Activated B cell treated with CpG ODN at 0.5 μM for 24 hours (primary cell): ENCODE measurements at places on chromosomes 6 and 20. TPM values are rescaled to one million over a fixed set of nuclear protein-coding genes. Genes with fewer than 3 reads are reported as not detected.

PAX1 gene
- not detected in 2 replicates for total RNA-seq

DZANK1 gene
- 5.3 and 6.0 TPM in 2 replicates for total RNA-seq

PRKN gene
- 2.3 and 3.5 TPM in 2 replicates for total RNA-seq

POU5F1 gene
- 2.3 and 4.7 TPM in 2 replicates for total RNA-seq

TAGAP gene
- total RNA-seq = 129 TPM in 2 replicates

MEP1A gene
- not detected in 2 replicates for total RNA-seq

OR2J3 gene
- total RNA-seq = not detected in 2 replicates

MUCL3 gene
- not detected in 2 replicates for total RNA-seq

MYLK2 gene
- not detected in 2 replicates for total RNA-seq

HTR1E gene
- total RNA-seq = not detected in 2 replicates

KCNK16 gene
- total RNA-seq = not detected in 2 replicates

SIRPD gene
- total RNA-seq = 0.37 TPM in 1 of 2 replicates, not detected in the other

EMILIN3 gene
- total RNA-seq = not detected in 2 replicates

DNA sequence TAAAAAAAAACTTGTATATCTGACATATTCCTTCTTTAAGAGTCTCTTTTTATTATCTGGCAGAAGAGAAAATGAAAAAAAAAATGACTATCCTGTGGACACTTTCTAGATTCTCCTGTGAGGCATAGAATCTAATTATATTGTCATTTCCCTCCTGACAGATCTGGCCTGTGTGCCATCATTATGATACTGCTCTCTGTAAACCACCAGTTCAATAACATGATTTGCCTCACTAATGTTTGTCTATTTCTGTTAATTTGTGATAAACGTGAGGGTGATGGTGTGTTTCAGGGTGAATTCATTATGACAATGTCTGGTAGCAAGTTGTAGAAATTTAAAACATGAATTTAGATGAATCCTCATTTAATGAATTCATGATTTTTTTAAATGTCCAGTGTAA, 844.5 kb upstream of the ADGRB3 start:
- H3K27me3 ChIP-seq = no peaks in the 10 kb centered on the region
- no peaks in the 10 kb centered on the region for H3K4me1 ChIP-seq
- DNase-seq = no peak

DNA sequence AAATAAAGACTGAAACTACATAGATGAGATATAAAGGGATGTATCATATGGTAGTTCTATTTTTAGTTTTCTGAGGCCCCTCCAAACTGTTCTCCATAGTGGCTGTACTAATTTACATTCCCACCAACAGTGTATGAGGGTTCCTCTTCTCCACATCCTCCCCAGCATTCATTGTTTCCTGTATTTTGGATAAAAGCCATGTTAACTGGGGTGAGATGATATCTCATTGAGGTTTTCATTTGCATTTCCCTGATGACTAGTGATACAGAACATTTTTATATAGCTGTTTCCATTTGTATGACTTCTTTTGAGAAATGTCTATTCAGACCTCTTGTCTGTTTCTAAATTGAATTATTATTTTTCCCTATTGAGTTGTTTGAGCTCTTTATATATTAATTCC, 229.3 kb downstream of the RFPL4B start:
- no peaks in the 10 kb centered on the region for H3K4me1 ChIP-seq
- no peak for DNase-seq
- H3K27me3 ChIP-seq = no peaks in the 10 kb centered on the region
- no peak overlapping the region for H3K4me3 ChIP-seq

DNA sequence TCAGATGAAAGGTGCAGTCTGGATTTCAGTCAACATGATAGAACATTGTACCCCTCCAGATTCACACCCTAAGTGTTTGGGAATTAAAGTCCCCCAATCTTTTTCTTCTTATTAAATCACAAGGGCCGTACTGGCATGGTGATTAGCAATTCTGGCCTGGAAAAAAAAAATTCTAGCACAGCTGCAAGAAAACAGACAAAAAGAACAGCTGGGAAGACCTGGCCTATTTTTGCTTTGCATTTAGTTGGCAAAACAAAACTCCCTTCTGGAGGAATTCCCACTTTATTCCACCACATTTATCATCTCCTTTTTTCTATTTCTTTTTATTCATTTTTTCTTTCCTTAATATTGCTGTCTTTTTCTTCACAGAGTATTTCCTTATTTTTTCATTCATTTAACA, 39.8 kb upstream of the AKAP12 start:
- no peak for DNase-seq
- peaks cover 3% of the 10 kb centered on the region for H3K27me3 ChIP-seq
- no peak overlapping the region for H3K27ac ChIP-seq
- no peak overlapping the region for H3K4me3 ChIP-seq
- H3K36me3 ChIP-seq = no peaks in the 10 kb centered on the region

- peaks cover 2% of the 10 kb centered on the region for H3K36me3 ChIP-seq
- no peak overlapping the region for H3K4me3 ChIP-seq
- no peak for DNase-seq
- H3K27ac ChIP-seq = peak overlapping the region; percentile 25
Observed at GRCh38 chr6:135191508-135192255, 10.6 kb downstream of the MYB start.

GRCh38 chr6:93801101-93801847, 381.9 kb upstream of the EPHA7 start:
- DNase-seq = no peak
- H3K27ac ChIP-seq = no peak overlapping the region
- no peaks in the 10 kb centered on the region for H3K27me3 ChIP-seq
- H3K4me3 ChIP-seq = no peak overlapping the region
- no peaks in the 10 kb centered on the region for H3K4me1 ChIP-seq

- no peak for DNase-seq
- H3K4me1 ChIP-seq = peaks cover 18% of the 10 kb centered on the region
- no peak overlapping the region for H3K4me3 ChIP-seq
- no peak overlapping the region for H3K27ac ChIP-seq
- no peaks in the 10 kb centered on the region for H3K27me3 ChIP-seq
Observed at GRCh38 chr20:32439132-32439829, 81.2 kb downstream of the ASXL1 start.

- DNase-seq = no peak
- H3K4me1 ChIP-seq = no peaks in the 10 kb centered on the region
- no peak overlapping the region for H3K27ac ChIP-seq
- H3K36me3 ChIP-seq = no peaks in the 10 kb centered on the region
- H3K27me3 ChIP-seq = peaks cover 10% of the 10 kb centered on the region
- H3K4me3 ChIP-seq = no peak overlapping the region
Observed at GRCh38 chr6:1094306-1094705, 217.6 kb upstream of the FOXQ1 start.

- H3K36me3 ChIP-seq = peaks cover 64% of the 10 kb centered on the region
- H3K27me3 ChIP-seq = no peaks in the 10 kb centered on the region
- no peak overlapping the region for H3K27ac ChIP-seq
- no peak overlapping the region for H3K4me3 ChIP-seq
Observed at GRCh38 chr20:50095476-50096078, 17.4 kb downstream of the UBE2V1 start.

GRCh38 chr20:21920211-21920610, 214.7 kb downstream of the PAX1 start:
- no peak overlapping the region for H3K27ac ChIP-seq
- H3K27me3 ChIP-seq = no peaks in the 10 kb centered on the region
- no peaks in the 10 kb centered on the region for H3K4me1 ChIP-seq
- H3K36me3 ChIP-seq = no peaks in the 10 kb centered on the region
- H3K4me3 ChIP-seq = no peak overlapping the region

GRCh38 chr20:23042270-23042669, 7.2 kb downstream of the SSTR4 start:
- no peaks in the 10 kb centered on the region for H3K36me3 ChIP-seq
- no peak for DNase-seq
- H3K4me3 ChIP-seq = no peak overlapping the region
- peaks cover 20% of the 10 kb centered on the region for H3K27me3 ChIP-seq
- no peak overlapping the region for H3K27ac ChIP-seq

- H3K4me1 ChIP-seq = no peaks in the 10 kb centered on the region
- no peak overlapping the region for H3K27ac ChIP-seq
Observed at GRCh38 chr6:91904586-91905164, 1317.8 kb upstream of the MAP3K7 start.

DNA sequence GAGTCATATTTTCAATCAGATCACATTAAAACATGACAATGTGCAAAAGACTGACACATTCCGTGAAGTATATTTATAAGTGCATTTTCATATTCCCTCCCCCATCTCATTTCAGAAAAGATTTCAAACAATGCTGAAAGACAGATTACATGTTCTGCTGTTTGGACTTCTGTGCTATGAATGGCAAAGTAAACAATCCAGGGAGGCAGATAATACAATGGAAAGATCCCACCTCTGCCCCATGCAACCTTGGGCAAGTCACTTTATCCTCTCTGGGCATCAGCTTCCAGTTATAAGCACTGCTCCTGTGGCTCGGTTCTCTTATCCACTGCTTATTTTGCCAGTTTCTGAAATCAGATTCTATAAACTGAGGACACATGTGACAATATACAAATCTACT, 110.2 kb downstream of the RCAN2 start:
- H3K4me1 ChIP-seq = peaks cover 61% of the 10 kb centered on the region
- no peak overlapping the region for H3K4me3 ChIP-seq
- no peaks in the 10 kb centered on the region for H3K36me3 ChIP-seq
- DNase-seq = no peak
- H3K27ac ChIP-seq = no peak overlapping the region
- H3K27me3 ChIP-seq = peaks cover 13% of the 10 kb centered on the region

DNA sequence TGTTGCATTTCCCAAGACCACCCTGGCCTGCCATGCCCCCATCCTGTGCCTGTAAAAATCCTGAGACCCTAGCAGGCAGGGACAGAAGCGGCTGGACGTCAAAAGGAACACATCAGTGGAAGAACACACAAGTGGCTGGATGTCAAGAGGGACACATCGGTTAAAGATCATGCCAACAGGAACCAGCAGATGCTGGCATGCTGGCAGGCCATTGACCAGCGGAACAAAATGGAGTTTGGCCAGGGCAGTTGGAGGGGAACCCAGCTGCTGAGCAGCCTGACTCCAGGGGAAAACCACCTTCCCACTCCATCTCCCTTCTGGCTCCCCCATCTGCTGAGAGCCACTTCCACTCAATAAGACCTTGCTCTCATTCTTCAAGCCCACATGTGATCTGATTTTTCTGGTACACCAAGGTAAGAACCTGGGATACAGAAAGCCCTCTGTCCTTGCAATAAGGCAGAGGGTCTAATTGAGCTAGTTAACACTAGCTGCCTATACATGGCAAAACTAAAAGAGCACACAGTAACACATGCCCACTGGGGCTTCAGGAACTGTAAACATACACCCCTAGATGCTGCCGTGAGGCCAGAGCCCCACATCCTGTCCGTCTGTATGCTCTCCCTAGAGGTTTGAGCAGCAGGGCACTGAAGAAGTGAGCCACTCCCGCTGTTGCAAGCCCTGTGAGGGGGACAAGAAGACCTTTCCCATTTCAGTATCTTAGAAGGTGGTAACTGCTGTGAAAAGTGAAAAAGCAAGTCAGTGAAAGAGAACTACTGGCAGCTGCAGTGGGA, 4.2 kb upstream of the TSBP1 start:
- peaks cover 11% of the 10 kb centered on the region for H3K36me3 ChIP-seq
- no peak for DNase-seq
- H3K4me1 ChIP-seq = peaks cover 20% of the 10 kb centered on the region
- H3K27ac ChIP-seq = peak overlapping the region; percentile 43
- no peaks in the 10 kb centered on the region for H3K27me3 ChIP-seq

DNA sequence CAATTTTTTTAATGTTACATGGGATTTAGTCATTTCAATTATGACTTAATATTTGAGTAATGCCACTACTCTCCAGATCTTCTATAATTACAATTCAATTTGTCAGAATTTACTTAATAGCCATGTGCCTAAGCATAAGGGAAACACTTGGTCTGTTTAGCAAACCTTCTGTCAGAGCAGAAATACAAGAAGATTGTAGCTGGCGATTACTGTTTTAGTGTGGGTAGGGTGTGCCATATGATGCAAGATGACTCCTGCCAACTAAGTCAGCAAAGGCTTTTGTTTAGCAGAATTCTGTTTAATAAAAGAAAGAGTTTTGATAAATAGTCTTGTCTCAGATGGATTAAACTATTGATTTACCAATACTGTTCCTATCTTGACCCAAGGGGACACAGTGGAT, 455.4 kb downstream of the RNF144B start:
- no peaks in the 10 kb centered on the region for H3K36me3 ChIP-seq
- H3K4me3 ChIP-seq = no peak overlapping the region
- H3K4me1 ChIP-seq = no peaks in the 10 kb centered on the region

GRCh38 chr6:67898875-67899274, 736.2 kb upstream of the ADGRB3 start:
- H3K4me1 ChIP-seq = no peaks in the 10 kb centered on the region
- H3K27ac ChIP-seq = no peak overlapping the region
- H3K36me3 ChIP-seq = no peaks in the 10 kb centered on the region
- no peak for DNase-seq
- no peak overlapping the region for H3K4me3 ChIP-seq

DNA sequence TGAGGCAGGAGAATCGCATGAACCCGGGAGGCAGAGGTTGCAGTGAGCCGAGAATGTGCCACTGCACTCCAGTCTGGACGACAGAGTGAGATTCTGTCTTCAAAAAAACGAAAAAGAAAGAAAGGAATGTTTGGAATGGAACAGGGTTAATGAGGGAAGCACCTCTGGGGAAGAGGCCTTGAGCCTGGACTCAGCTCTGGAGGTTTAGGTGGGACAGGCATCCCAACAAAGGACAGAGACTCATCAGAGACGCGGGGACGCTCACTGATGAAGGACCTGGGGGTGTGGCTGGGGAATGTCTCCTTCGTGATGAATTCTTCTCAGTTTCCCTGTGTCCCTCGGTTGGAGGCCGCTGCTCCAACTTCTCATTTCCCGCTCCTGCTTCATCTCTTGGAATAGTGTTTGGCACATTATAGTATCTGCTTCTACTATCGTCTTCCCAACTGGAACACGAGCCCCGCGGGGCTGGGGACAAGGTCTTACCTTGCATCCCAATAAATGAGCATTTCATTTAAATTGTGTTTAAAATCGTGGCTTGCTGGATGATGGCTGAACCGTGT, 27.6 kb downstream of the KIF25 start:
- DNase-seq = no peak
- no peaks in the 10 kb centered on the region for H3K4me1 ChIP-seq
- no peaks in the 10 kb centered on the region for H3K36me3 ChIP-seq

- H3K4me3 ChIP-seq = peak overlapping the region; percentile 83
- no peaks in the 10 kb centered on the region for H3K36me3 ChIP-seq
- H3K4me1 ChIP-seq = peaks cover 11% of the 10 kb centered on the region
- no peak for DNase-seq
Observed at GRCh38 chr6:11536795-11537194, 754 bp upstream of the TMEM170B start.
